ENCODE measurements at places on chromosomes 3 and 15. TPM values are rescaled to one million over a fixed set of nuclear protein-coding genes. Genes with fewer than 3 reads are reported as not detected.

DNA sequence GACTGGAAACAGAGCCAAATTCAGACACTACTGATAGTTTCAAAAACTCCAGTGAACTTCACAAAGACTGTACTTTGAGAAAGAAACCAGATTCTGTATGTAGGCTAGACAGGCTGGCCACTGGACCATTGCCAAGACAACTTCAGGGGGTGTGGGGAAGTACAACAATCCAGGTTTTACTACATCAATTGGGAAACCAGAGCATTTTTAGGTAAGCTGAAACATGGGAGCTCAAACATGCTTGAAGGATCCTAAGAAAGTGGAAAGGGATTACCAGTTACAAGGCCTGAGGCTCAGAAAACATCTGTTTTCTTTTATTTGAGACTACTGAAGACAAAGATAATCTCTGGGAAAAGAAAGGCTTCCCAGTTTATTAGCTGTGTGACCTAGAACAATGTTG is 26.9 kb upstream of the ZNF280D start:
- peak; percentile 88 for DNase-seq

The RUBCN gene
- 12.3 TPM for total RNA-seq

GRCh38 chr3:168081171-168081771 is 14.5 kb downstream of the GOLIM4 start:
- no peak for DNase-seq

DNA sequence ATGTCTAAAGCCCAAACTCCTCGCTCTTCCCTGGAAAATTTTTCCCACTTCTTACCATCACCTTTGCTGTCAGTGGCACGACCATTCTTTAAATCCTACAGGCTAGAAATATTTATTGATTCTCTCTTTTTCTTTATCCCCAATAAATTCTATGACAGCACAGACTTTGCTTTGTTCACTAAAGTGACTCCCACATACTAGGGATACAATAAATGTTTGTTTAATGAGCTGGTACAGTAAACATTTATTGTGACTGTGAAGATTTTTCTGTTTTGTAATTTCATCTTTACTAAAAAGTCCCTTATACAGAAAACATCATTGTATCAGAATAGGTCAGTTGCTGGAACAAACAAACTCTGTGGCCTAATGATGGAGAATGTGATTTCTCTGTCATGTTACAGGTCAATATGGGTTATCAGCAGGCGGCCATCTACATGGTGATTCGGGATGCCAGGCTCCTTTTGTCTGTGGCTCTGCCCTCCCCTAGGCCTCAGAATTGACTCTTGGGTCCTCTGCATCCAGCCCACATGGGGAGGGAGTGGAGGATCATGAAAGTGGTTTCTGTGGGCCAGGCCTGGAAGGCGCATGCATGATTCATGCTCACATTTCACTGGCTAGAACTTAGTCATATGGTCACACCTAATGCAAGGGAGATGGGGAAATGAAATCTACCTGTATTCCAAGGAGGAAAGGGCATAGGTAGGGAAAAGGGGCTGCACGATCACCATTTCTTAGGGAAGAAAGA is 22.7 kb upstream of the KNG1 start:
- no peak for DNase-seq

DNA sequence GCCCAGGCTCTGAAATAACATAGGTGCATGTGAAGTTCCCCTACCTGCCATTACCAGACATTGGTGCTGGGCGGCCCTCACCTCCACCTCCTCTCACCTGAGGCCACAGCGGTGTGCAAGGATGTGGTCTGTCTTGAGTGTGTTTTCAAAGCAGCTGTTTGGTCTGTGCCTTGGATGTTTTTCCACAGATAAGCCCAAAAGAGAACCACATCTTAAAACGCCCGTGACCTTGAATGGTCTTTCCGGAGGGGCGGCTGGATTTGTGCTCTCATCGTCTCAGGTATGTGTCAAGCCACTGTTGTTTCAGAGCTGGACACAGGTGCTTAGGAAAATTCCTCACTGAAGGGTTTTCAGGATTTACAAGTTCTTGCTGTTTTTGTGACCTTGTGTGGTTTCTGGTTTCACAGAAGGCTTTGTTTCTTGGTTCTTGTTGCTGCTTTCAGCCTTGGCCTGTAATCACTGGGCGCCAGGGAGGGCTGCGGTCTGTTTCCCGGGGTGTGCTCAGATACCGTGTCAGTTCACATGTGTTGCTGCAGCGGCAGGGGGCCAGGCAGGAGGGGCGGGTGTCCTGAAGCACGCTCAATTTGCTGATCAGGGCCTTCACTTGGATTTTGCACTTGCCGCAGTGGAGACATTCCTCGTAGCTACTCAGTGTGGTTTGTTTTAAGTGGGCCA is 128.4 kb downstream of the IGF1R start:
- peak; percentile 23 for DNase-seq

GRCh38 chr15:41512940-41513505 is 604 bp downstream of the LTK start:
- DNase-seq: no peak

DNA sequence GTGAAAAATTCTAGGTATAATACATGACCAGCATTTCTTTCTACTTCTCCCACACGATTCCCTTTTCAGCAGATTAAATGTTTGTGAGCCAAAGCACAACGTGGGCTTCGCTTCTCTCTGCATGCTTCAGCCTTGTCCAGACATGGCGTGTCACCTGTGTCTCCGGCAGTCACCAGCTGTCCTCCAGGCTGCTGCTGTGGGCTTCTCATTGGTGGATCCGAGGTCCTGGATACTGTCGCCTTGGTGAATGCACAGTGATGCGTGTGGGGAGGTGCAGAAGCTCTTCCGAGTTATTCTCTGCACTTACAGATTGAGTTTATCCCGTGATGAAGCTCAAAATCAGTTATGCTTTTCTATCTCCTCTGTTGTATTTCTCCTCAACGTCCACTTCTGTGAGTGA is 23.0 kb upstream of the GOLGA8J start:
- DNase-seq: no peak

The CHRNA7 gene
- total RNA-seq: 14.4 TPM

GRCh38 chr3:194584320-194584776 is 48.9 kb downstream of the TMEM44 start:
- no peak for DNase-seq

GRCh38 chr3:27208961-27209616 is 160.1 kb downstream of the NEK10 start:
- no peak for DNase-seq

The CRYGS gene
- total RNA-seq: 8.4 TPM

GRCh38 chr15:34851751-34852150 is 56.4 kb upstream of the ACTC1 start:
- DNase-seq: no peak

DNA sequence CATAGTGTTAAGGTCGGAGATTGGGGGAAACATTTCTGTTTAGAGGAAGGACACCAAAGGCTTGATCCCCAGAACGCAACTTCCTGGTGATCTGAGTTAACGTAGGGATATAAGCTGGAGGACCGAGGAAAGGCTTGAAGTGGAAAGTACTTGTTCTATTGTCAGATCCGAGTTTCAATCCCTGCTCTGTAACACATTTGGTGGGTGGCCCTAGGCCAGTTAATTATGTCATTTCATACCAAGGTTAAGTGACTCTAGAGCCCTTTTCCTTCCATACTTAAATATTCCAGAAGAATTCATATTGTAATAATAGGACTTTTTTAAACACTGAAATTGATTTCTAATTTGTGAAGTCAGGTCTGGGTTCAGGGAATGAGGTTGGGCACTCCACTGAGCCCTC is 80.9 kb downstream of the RPLP1 start:
- no peak for DNase-seq

The IL5RA gene
- total RNA-seq: 3.9 TPM

GRCh38 chr15:89775815-89776214 is 317 bp upstream of the MESP2 start:
- no peak for DNase-seq

DNA sequence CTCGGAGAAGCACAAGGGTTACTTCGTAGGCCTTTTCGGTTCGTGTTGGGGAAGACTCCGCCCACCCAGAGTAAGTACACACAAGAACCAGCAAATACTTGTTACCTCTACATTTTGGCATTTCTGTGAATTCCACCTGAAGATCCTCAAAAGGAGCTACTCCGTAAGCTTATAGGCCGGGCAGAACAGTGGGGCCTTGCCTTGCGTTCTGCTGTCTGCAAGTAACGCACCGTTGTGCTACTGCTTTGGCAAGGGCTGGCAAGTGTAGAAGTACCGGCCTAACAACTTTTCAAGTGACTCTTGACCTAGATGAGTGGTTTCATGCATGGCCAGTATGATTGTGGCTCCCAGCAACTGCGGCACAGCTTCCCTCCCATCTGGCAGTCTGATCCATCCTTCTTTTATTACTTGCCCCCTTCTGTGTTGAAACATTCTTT is 6.4 kb upstream of the DNAAF4 start:
- no peak for DNase-seq

- no peak for DNase-seq
These were observed 39.8 kb downstream of the LRRC49 start for GRCh38 chr15:70932397-70932796.

The GNB5 gene
- total RNA-seq: 20.9 TPM

The KNG1 gene
- 1.4 TPM for total RNA-seq

DNA sequence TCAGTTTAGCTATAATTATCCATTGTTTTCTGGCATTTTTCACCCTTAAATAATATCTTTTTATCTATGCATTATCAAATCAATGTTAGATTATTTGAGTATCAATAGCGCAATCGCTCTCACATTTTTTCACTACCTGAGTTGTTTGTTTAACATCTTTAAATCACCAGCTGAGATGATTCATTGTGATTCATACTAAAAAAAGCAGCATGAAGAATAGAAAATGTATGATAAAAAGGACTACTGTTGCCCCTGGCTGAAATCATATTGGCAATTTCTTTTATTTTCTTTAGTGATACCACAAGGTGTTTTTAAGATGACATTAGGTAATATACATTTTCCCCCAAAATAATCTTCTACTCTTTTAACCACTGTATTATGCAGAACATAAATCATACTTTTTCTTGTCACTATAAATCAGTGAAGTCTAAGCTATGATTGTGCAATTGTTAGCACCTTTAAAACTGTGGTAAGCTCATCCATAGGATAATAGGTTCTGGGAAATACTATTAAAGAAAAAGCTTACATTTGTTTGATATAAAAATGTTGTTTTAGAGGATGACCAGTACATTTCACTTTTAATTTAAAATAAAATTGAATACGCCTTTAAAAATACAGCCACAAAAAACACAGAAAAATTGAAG is 889.1 kb downstream of the NAALADL2 start:
- DNase-seq: no peak

- peak; percentile 7 for DNase-seq
These were observed 8.2 kb downstream of the OSBPL11 start for GRCh38 chr3:125587039-125587648.

The GPR176 gene
- 32.3 TPM for total RNA-seq

DNA sequence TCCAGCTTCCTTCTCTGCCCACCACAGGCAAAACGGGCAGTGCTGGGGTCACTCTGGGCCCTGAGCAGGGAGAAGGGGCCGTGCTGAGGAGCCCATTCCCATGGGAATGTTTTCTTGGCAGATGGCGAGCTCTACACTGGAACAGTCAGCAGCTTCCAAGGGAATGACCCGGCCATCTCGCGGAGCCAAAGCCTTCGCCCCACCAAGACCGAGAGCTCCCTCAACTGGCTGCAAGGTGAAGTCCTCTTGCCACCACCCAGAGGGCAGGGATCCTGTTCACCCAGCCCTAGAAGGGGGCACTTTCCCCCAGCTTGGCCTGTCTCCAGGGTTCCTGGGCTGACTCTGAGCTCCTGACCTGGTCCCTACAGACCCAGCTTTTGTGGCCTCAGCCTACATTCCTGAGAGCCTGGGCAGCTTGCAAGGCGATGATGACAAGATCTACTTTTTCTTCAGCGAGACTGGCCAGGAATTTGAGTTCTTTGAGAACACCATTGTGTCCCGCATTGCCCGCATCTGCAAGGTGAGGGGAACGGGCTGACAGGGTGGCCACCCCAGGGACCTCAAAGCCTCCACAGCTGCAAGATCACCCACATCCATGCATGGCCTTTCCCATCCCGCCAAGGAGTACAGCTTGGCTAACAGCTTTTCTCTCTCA is 12.4 kb downstream of the CIB1 start:
- peak; percentile 82 for DNase-seq

The TMEM207 gene
- 1.2 TPM for total RNA-seq

- no peak for DNase-seq
These were observed 4.2 kb downstream of the ZBTB47 start for GRCh38 chr3:42657675-42658074.

- DNase-seq: no peak
These were observed 10.6 kb downstream of the ZIC1 start for GRCh38 chr3:147419781-147420224.

- peak; percentile 13 for DNase-seq
These were observed 37.5 kb upstream of the CCR4 start for GRCh38 chr3:32913790-32914446.

The SYNPR gene
- 9.9 TPM for total RNA-seq

DNA sequence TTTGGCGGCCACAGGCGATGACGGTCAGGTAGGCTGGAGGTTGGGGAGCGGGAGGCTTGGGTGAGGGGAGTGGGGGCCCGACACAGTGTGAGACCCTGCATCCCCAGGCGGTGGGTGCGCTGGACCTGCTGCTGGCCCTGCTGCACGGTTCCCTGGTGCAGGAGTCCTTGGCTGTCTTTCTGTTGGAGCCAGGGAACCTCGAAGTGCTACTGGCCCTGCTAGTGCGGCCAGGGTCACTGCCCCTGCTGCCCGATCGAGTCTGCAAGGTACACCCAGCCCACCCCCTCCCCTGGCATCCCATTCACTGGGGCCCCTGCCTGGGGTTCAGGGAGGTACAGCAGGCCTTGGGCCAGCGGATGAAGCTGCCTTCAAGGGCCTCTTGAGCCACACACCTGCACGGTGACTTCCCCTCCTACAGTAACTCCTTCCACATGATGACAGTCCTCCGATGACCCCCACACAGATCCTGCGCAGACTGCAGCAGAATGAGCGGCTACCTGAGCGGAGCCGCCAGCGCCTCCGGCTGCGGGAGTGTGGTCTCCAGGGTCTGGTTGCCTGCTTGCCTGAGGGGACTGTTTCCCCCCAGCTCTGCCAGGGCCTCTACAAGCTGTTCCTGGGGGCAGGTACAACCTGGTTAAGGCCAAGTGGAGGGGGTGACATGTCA is 19.5 kb downstream of the NBEAL2 start:
- DNase-seq: no peak

The CD86 gene
- 20.2 TPM for total RNA-seq

DNA sequence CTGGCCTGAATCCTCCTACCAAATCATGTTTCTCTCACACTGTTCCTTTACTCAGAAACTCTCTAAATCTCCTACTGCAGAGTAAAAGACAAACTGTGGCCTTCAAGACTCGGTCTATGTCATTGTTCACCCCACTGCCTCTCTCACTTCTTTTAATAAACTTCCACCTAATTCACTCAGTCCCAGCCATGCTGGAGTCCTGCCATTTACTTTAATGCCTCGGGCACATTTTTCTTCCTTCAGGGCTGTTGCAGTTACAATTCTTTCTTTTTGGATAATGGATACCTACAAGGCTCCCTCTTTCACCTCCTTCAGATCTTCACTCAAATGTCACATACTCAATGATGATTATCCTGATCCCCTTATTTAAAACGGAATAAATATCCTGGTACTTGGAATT is 955.6 kb downstream of the ROBO1 start:
- no peak for DNase-seq

GRCh38 chr3:155243512-155243921 is 50.0 kb downstream of the STRIT1 start:
- no peak for DNase-seq

The OIP5 gene
- total RNA-seq: 1.4 TPM

GRCh38 chr15:99424131-99424571 is 141.6 kb upstream of the MEF2A start:
- no peak for DNase-seq

Measured in umbilical cord (tissue), 2 donors.